ENCODE measurements at places on chromosomes 3 and 15.
A peak's percentile ranks its signal among the peaks of the same experiment; 100 is the strongest.

DNA sequence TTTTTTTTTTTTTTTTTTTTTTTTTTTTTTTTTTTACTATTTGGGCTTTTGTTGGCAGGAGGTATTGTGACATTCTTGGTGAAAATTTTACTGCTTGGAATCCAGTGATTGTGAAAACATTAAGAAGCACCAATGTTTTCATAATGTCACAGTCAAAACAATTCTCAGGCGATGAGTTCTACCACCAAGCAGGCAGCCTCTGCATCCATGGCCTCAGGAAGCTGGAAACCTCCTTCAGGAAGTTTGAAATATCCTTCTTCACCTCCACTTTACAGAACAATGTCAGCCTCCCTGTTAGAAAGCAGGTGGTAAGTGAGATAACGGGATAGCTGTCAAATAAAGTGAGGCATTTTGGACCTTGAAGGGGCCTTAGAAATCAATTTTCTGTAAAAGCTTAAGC is 98.3 kb downstream of the MEX3B start:
- DNase-seq, result no peak

DNA sequence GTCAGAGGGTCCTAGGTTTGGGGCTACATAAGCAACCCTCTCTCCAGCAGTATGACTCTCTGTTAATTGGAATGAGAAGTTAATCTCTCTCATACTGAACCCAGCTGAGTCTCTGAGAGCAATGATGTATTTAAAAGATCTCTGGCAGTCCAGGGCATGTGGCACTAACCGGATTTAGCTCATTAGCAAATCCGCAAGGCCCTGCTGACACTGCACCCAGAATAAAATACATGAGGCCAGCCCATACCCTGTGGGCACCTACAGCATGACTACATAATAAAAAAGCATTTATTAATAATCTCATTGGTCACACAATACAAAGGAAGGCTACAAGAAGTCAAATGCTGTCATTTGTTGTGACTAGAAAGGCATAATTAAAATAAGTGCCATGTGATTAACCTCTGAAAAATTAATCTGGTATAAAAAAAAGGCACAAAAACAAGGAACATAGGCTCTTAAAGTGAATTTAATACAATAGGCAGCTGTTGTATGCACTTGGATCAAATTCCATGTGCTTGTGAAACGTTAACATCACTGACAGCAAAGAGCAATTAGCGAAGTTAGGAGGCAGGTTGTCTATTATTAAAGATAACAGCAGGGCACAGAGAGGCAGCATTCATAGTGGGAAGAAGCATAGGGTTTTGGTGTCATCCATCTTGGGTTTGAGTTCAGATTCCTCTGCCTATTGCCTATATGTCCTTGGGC is 381.2 kb downstream of the WDR72 start:
- DNase-seq, result no peak

DNA sequence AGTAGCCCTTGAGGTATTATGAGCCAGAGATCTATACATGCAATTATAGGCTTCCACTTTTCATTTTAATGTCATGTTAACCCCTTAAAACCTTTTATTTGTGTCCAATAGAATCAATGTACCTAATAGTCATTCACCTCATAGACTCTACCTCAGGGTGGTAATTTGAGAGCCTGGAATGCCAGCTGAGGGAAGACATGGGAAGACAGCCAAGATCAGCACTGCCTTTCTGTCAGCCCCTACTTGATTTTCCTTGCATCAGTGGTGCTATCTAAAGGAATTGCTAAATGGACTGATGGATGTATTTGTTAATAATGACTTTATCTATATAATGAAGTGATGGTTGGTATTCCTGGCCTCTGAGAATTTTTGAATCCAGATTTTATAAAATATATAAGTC is 113.3 kb upstream of the GBE1 start:
- DNase-seq, result no peak

DNA sequence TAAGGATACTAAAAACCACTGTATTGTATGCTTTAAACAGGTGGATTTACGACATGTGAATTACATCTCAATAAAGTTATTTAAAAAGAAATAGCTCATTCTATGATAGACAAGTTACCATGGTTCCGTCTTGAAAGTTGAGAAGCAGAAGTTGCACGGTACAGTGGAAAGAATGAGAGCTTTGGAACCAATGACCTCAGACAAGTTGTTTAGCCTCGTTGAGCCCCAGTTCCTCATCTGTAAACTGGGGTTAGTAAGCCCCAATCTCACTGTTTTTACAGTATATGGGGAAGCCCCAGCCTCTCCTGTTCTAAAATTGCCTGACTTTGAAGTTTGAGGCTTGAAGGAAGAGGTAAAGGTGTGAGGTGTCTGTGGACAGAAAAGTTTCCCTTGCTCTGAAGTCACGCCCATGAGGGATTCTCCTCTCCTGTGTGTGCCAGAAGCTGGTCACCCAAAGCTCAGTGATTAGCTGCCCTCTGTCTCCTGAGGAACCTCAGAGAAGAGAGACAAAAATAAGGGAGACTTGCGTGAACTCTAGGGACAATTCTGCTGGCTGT is 10.0 kb downstream of the CRYGS start:
- peak; percentile 69 for DNase-seq

DNA sequence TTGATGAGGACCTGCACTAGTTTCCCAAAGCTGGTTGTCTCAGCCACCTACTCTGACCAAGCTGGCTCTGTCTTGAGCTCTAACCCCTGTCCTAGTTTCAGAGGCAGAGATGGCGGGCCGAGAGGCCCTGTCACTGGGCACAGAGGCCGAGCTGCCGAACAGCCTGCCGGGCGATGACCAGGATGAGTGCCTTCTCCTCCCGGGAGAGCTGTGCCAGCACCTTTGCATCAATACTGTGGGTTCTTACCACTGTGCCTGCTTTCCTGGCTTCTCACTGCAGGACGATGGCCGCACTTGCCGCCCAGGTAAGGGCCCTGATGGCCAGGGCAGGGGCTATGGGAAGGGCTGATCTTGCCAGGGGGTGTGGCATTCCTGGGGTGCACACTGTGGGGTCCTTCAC is 69.1 kb downstream of the FBLN2 start:
- no peak for DNase-seq

- DNase-seq, result no peak
These were observed 57.8 kb upstream of the SEC13 start for GRCh38 chr3:10378742-10379141.

DNA sequence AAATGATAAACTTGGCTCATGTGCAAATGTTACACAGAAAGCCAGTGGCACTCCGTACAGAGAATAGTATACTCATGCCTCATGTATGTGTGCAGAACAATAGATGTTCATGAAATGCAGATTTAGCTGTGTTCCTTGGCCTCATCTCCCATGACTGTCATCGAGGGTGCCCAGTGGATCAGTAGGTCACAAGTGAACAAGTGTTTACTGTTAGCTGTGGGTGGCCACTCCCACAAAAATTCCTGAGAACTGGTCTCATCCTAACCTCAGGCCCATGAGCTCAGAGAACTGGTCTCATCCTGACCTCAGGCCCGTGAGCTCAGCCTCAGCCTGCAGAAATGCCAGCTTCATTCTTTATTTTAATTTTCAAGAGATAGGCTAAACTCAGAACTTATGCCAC is 124.1 kb downstream of the GADL1 start:
- DNase-seq, result no peak

- no peak for DNase-seq
These were observed 17.1 kb downstream of the LDHAL6B start for GRCh38 chr15:59223736-59224135.

DNA sequence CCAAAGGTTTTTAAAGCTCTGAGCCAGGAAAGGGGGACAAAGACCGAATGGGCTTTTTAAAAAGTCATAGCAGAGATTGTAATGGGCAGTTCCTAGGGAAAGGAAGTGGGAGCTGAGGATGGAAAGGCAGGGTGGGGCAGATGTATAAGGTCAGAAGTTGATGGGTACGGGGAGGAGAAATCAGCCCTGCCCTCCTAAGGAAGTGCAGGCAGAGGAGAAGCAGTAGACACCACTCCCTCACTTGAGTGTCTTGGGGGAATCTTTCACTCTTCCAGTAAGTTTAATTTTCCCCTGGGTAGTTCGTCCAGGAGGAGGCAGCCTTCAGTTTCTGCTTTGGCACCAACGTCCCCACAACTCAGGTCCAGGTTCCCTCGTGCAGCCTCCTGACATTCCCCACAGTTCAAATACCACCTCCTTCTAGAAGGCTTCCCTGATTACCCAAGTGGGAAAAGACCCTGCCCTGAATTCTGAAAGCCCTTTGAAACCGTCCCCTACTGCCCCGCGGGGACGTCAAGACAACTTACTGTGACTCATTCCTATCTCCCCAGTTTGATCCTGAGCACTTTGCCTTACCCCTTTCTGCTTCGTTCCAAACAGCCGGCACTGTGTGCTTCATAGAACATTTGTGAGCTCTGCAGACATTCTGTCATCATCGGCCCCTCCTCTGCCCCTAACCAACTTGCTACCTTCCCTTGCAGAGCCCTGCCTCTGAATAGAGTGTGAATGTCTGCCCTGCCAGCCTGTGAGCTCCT is 14.3 kb upstream of the SRP14 start:
- DNase-seq, result no peak

- no peak for DNase-seq
These were observed 48.0 kb downstream of the UNC13C start for GRCh38 chr15:54026258-54026657.

GRCh38 chr3:82494977-82495489 is 733.6 kb upstream of the GBE1 start:
- no peak for DNase-seq

DNA sequence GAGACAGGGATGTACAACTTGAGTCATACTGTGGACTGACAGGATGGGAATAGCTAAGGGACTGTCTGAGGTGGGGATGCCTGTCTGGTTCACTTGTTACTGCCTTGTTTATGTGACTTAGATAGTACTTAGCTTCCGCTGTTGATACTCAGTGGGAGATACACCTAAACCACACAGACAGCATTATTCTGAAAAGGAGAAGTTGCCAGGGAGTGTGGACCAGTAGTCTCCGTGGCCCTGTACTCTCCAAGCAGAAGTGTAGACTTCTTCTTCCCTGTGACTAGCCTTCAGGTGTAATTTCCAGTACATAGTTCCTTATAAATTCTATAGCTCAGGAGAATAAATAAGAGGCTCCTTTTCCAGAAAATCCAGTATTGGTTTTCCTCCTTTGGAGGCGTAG is 5.1 kb downstream of the HIGD2B start:
- DNase-seq, result no peak

DNA sequence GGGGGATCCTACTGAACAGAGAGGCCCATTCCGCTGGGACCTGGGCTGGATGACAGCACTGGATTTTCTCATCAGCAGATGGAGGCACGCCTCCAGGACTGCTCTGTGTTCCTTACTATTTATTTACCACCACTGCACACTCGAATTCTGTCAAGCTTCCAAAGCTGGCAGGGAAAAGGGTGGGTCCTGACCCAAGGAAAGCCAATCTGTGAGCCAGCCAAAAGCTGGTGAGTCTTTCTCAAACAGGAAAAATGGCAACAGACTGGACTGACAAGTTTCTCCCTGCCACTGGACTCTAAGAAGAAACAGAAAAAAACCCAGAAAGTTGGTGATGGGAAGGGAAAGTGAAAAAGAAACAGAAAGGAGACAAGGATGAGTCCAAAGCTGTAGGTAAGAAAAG is 37.8 kb downstream of the CD47 start:
- DNase-seq, result no peak

GRCh38 chr15:78457101-78457500 is 19.1 kb downstream of the IREB2 start:
- DNase-seq, result no peak

DNA sequence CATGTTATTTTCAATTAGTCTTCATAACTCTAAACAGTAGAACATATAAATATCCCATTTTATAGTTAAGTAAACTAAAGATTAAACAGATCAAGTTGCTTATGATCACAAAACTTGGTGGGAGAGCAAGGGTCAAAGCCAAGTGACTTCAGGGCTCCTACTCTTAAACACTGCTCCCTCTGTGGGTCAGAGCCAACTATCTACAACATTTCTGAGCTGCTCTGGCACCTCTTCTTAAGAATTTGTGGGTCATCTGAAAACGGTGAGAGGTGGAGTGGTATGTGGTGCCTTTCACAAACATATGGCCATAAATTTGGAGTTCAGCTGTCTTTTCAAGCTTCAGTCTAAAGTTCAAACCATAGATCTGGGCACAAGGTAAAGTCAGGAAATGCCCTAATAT is 10.9 kb downstream of the ATG3 start:
- DNase-seq, result no peak

DNA sequence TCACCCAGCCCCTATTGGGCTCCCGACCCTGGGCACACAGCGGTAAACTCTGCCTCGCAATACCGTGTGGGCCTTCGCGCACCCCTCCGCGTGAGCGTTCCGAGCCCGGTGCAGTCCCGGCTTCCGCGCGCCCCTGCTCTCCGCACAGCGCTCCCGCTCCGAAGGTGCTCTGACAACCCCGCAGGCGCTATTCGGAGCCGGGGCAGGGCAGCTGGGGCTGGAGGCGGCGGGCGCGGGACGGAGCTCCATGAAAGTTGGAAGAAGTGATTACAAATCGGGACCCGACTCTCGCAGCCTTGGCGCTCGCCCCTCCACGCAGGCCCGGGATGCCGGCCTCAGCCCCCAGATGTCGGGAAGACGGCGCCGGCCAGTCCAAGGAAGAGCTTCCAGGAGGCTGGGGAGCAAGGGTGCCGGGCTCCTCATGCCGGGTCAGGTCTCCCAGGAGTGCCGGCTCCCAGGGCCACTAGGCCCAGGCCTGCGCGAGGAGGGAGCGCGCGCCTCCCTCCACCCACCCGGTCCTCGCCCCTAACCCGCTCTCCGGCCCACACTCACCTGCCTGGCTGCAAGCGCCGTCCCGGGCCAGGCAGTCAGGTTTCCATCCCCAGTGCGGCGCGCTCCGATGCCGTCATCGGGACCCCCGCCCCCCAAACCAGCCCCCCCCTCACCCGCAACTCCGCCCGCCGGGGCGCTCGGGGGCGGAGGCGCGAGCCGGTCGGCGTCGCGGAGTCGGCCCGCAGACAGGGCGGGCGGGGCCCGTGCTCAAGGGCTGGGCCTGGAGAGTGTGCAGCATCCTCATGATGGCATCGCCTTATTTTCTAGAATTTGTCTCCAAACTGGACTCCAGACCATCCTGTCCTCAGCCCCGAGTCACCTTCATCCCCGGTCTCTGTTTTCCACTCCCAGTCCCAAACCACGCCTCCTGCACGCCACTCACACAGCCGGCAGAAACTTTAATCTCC is at the start of gene KIF7:
TSS of gene KIF7 (minus strand) at position 621 of the 959 bp plus-strand sequence. CDS start 2,537 bp downstream, outside the sequence.
- no peak for DNase-seq

DNA sequence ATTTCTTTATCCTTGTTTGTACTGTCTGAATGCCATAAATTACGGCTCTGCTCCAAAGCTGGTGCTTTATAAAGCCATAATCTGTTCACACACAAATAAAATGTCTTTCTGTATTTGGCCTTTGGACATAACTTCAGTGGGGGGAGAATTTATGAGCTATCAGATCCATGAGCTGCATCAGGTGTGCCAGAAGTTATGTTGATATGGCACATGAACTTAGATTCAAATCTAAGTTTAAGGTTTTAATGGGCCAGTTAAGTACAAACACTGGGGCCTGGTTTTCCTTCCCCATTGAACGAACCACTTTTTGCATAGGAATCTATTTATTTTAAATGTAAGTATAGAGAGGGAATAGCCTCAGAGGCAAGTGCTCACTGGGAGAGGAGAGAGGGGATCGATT is 239.9 kb downstream of the NFKBIZ start:
- DNase-seq, result no peak

DNA sequence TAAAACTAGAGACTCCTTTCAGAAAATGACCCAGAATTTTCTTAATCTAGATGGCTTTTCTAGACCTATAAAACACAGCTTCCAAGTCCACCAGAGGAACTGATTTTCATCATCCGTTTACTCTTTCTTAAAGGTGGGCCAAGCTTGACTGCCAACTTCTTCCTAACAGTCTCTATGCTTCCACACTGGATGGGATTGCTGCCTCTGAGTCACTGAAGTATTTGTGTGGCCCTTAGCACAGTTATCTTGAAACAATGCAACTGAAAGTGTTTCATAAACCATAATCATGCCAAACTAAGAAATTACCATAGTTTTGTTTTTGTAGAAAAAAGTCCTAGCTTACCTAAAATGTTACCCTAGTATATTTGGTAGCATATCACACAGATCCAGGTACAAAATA is 985.7 kb downstream of the TUSC7 start:
- no peak for DNase-seq

Data from CD4-positive, alpha-beta T cell treated with Interleukin-17A for 1 hour (primary cell).